ENCODE measurements at places on chromosomes 5 and 9. TPM values are rescaled to one million over a fixed set of nuclear protein-coding genes. Genes with fewer than 3 reads are reported as not detected.

The IFNK gene
- not detected for total RNA-seq

The SLIT3 gene
- not detected for total RNA-seq

The ZNF367 gene
- total RNA-seq: 12.8 TPM

The AGPAT2 gene
- total RNA-seq: 6.1 TPM

The C9orf78 gene
- total RNA-seq: 65.3 TPM

The ADAMTS19 gene
- not detected for total RNA-seq

The RRAGA gene
- total RNA-seq: 77.1 TPM

The ZBTB6 gene
- total RNA-seq: 13.3 TPM

The MAMDC4 gene
- 16.0 TPM for total RNA-seq

The CHSY3 gene
- total RNA-seq: 0.19 TPM

The KCNIP1 gene
- total RNA-seq: not detected

The GPR150 gene
- not detected for total RNA-seq

The ZBED3 gene
- total RNA-seq: 0.17 TPM

The DPP7 gene
- total RNA-seq: 310 TPM

The SH3TC2 gene
- total RNA-seq: not detected

The SLC36A3 gene
- total RNA-seq: not detected

The ANXA2R gene
- 6.9 TPM for total RNA-seq

The OTULINL gene
- 10.7 TPM for total RNA-seq

The CER1 gene
- not detected for total RNA-seq

The MEIKIN gene
- total RNA-seq: not detected

Data from natural killer cell treated with Interleukin-12 subunit alpha and Interleukin-12 subunit beta and Interleukin-15 and Interleukin-18, amount 100 ng/mL, for 72 hours (primary cell).